Activated CD8-positive, alpha-beta T cell treated with anti-CD3 and anti-CD28 coated beads, Interleukin-2, amount 10 ng/mL, durations not matched to agents 7 days and 5 days (primary cell): ENCODE measurements at places on chromosomes 7 and 10. TPM values are rescaled to one million over a fixed set of nuclear protein-coding genes. Genes with fewer than 3 reads are reported as not detected.

DNA sequence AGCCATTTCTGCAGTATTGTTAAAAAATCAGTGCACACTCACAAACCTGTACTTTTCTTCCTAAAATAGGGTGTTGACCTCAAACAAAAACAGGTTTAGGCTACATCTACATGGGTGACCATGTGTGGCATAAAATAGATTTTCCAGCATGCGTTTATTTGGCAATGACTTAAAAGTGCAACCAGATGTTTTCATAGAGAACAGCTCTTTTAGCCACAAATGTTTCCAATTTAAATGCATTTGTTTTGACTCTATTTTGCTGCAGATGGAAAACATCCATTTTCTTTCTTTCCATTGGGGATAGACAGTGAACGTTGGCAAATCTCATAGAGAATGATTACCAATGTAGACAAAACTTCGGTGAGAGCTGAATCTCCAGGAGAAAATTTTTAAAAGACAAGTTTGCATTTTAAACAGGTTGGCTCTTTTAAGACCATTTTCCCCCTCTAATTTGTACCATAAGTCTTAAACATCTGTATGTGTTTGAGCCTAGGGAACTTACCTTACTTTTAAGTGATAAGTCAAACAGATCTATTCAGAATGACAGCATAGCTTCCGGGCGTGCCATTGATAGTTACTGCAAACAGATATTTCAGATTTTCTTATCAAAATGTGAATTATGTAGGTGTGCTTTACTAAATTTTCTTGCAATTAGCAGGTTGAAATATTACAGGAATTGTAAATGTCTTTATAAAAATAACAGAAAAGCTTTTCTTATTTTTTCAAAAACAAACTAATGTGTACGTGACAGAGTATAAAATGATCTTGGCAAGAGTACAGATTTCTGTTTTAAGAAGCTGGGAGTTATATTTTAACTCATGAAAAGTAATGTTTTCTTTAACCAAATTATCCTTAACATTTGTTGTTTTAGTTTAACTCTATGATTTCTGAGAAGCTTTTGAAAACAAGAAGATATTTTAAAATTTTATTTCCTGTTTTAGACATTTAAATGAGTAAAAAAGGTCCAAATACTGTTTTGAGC is 144.9 kb downstream of the HGF start:
- H3K27ac ChIP-seq, result no peak overlapping the region
- H3K4me1 ChIP-seq, result no peaks in the 10 kb centered on the region
- no peaks in the 10 kb centered on the region for H3K27me3 ChIP-seq
- DNase-seq, result no peak

The AZGP1 gene
- not detected for total RNA-seq

The PNLIPRP3 gene
- not detected for total RNA-seq

DNA sequence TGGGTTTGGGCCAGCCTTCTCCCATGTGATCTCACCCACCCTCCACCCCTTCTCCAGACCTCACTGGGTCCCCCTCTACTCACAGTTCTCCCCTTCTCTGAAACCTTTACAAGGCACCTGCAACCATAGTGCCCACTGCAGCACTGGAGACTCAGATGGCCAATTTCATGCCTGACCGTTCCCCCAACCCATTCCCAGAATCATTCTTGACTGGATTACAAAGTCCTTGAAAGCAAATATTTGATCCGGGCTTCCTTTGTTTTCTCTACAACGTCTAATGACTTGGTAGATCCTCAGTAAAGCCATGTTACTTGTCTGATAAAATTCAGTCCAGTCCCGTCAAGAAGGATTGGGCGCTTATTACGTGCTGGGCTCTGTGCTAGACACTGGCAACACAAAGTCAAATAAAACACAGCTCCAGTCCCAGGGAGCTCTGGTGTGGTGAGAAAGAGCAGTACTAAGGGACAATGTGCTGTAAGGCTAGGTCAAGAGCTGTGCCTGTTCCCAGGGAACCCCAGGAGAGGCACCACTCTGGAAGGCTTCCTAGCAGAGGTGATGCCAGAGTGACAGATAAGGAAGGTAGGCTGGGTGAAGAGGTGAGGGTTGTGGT is 36.5 kb downstream of the SH3PXD2A start:
- no peak for DNase-seq
- no peaks in the 10 kb centered on the region for H3K4me1 ChIP-seq
- H3K27ac ChIP-seq, result no peak overlapping the region
- H3K27me3 ChIP-seq, result peaks cover 29% of the 10 kb centered on the region
- H3K36me3 ChIP-seq, result no peaks in the 10 kb centered on the region
- H3K4me3 ChIP-seq, result no peak overlapping the region

- H3K4me1 ChIP-seq, result peaks cover 52% of the 10 kb centered on the region
- H3K27me3 ChIP-seq, result no peaks in the 10 kb centered on the region
- H3K27ac ChIP-seq, result peak overlapping the region; percentile 2
- DNase-seq, result no peak
Measured at GRCh38 chr7:130990178-130990832, 256.3 kb upstream of the KLF14 start.

The C10orf62 gene
- not detected for total RNA-seq

The CLCN1 gene
- not detected for total RNA-seq

The LAMTOR4 gene
- total RNA-seq, result 143 TPM

The TMEM184A gene
- not detected for total RNA-seq

- peaks cover 22% of the 10 kb centered on the region for H3K27me3 ChIP-seq
- no peak for DNase-seq
- no peak overlapping the region for H3K4me3 ChIP-seq
- H3K27ac ChIP-seq, result no peak overlapping the region
- no peaks in the 10 kb centered on the region for H3K36me3 ChIP-seq
- H3K4me1 ChIP-seq, result no peaks in the 10 kb centered on the region
Measured at GRCh38 chr7:22074897-22075296, 129.2 kb upstream of the CDCA7L start.

GRCh38 chr7:31249671-31250070 is 90.9 kb downstream of the NEUROD6 start:
- H3K36me3 ChIP-seq, result no peaks in the 10 kb centered on the region
- H3K27ac ChIP-seq, result no peak overlapping the region
- peaks cover 3% of the 10 kb centered on the region for H3K27me3 ChIP-seq
- no peak overlapping the region for H3K4me3 ChIP-seq
- no peaks in the 10 kb centered on the region for H3K4me1 ChIP-seq
